CD4-positive, alpha-beta T cell treated with Interleukin-15 for 1 hour (primary cell): ENCODE measurements at places on chromosomes 2 and 18.

DNA sequence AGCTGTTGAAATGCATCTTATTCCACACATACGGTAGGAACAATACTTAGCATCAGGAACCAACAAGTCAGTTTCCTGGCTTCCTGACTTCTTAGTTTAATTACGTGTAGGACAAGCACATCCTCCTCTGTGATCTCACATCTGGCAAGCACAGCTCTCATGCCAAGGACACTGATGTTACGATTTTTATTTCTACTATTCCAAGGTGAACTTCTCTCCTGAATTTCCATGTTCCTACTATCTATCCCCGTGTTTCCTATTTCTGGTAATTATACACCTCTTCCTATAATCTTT, 374.0 kb downstream of the NCKAP5 start:
- no peak for DNase-seq

DNA sequence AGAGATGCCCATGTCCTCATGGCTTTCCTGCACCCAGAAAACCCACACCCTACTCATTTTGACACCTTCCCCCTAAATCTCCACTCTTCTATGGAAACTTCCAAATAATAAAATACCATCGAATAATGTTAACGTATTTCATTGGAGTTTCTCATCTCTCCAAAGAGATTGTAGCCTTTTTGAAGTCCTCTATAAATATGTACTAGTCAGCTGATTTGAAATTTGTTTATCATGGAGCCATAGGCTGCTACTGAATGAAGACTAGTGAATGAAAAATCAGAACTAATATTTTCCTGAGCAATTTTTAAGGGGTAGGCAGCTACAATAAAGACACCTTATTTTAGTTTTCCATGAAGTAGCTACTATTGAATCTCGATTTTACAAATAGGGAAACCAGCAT, 226.1 kb upstream of the EPAS1 start:
- no peak for DNase-seq

- DNase-seq = no peak
These were observed 131.6 kb upstream of the TANK start for GRCh38 chr2:161028581-161028980.

DNA sequence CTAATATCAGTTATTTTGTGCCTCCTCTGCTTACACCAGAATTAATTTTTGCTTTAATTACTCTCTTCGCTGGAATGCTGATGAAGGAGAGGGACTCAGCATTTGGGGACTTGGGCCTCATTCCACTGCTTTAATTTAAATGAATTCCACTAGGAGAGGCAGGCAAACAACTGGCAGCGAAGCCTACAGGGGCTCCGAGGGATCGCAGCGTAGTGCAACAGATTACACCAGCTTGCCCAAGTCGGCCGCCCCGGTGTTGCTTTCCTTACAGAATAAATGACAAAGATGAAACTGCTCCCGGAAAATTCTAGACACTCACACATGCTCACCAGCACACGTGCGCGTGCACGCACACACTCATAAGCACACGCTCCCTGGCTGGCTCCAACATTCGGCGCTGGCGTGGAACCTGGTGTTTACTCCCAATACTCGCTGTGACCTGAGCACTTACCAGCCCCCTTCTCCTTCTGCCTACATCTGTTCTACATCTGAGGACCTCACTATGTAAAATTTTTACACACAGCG, 175.4 kb downstream of the ZNF521 start:
- no peak for DNase-seq
